Upper lobe of right lung (tissue), 1 donor: ENCODE measurements at places on chromosomes 1 and 21. TPM values are rescaled to one million over a fixed set of nuclear protein-coding genes. Genes with fewer than 3 reads are reported as not detected.

ADCY10 gene
- total RNA-seq, result 0.29 TPM

PLPP3 gene
- total RNA-seq, result 124 TPM

CNIH3 gene
- 4.8 TPM for total RNA-seq

TMPRSS3 gene
- 4.1 TPM for total RNA-seq

INKA2 gene
- total RNA-seq, result 13.3 TPM

CFHR1 gene
- total RNA-seq, result not detected

WLS gene
- 89.8 TPM for total RNA-seq

IRF2BP2 gene
- total RNA-seq, result 161 TPM

- DNase-seq, result peak; percentile 86
Observed at GRCh38 chr1:6475381-6476133, 9.6 kb upstream of the TNFRSF25 start.

GRCh38 chr21:43280949-43281633, 112.3 kb downstream of the CRYAA start:
- peak; percentile 27 for DNase-seq

GRCh38 chr1:85047472-85048295, 616 bp downstream of the MCOLN3 start:
- peak; percentile 75 for DNase-seq

DNA sequence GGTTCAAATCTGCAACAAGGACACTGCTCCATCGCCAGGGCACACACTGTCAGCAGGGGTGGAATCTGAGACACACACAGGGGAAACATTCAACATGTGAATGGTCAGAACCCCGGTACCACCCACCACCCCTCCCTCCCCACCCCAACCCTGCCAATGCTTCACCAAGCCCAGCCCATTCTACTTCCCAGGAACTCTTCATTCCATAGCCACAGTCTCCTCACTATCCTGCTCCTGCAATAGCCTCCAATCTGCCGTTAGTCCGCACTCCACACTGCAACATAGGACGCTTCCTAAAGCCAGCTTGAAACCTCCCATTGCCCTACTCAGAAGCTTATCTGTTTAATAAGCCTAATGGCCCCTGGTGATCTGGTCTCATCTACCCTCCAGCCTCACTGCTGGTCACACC, 7.5 kb upstream of the RAB3B start:
- no peak for DNase-seq

GRCh38 chr1:37890378-37891014, 31.1 kb upstream of the MTF1 start:
- no peak for DNase-seq

DNA sequence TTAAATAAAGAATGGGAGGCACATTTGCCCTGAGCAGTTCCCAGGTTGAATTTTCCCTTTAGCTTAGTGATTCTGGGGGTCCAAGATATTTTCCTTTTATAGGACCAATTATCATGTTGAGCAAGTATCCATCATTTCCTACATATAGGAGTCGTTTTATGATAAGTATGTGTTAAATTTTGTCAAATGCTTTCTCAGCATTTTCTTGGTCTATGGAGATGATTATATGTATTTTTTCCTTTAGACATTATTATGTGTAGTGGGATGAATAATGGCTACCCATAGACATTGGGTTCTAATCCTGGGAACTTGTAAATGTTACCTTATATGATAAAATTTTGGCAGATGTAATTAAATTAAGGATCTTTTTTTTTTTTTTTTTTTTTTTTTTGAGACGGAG, 128.7 kb downstream of the LMO4 start:
- DNase-seq, result no peak

DNA sequence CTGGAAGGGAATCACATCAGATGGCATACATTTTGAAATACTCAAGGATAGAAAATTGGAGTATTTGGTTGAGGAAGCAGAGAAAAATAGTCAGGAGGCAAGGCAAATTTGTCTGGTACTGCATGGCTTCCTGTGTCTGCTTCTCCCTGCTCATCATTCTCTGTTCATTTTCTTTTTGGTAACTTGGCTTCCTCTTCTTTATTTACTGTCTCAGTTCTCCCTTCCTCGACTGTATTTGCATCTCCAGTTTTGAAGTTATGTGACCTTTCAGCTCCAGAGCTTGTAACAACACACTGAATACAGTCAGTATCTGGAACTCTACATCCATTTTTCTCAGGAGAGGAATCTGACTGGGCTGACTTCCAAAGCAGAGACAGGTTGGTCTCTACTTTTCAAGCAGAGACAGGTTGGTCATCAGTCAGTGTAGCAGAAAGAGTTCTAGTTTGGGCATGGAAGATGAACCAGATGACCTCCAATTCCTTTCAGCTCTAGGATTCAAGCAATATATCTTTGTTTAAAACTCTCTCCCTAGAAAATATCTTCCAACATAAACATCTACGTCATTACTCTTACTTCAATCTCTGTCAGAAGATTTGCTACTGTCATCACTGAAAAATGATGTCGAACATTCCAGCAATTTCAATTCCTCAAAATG, 571.2 kb downstream of the ADGRL2 start:
- no peak for DNase-seq

DNA sequence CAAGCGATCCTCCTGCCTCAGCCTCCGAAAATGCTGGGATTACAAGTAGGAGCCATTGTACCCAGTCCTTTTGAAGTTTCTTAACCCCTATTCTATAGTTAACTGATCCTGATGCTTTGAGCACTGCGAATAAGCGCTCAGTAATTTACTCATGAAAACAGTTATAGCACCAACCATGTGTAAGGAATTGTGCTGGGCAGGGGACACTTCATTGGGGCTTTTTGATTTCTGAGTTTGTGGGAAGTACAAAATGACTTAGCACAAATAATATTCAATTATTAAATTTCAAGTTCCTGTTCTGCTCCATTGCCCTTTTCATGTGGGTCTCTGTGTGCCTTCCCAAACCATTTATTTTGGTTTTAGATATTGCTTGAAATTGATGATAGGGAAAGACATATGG, 6.2 kb upstream of the HIPK1 start:
- DNase-seq, result no peak

GRCh38 chr1:222557574-222557973, 9.7 kb upstream of the HHIPL2 start:
- no peak for DNase-seq
